Esophagus mucosa (tissue), 1 donor: ENCODE measurements at places on chromosomes 1 and 21. TPM values are rescaled to one million over a fixed set of nuclear protein-coding genes. Genes with fewer than 3 reads are reported as not detected.

GRCh38 chr1:154777154-154777553 lies 92.9 kb downstream of the KCNN3 start:
- ATAC-seq = no peak

FTCD gene
- total RNA-seq = 0.36 TPM

DNA sequence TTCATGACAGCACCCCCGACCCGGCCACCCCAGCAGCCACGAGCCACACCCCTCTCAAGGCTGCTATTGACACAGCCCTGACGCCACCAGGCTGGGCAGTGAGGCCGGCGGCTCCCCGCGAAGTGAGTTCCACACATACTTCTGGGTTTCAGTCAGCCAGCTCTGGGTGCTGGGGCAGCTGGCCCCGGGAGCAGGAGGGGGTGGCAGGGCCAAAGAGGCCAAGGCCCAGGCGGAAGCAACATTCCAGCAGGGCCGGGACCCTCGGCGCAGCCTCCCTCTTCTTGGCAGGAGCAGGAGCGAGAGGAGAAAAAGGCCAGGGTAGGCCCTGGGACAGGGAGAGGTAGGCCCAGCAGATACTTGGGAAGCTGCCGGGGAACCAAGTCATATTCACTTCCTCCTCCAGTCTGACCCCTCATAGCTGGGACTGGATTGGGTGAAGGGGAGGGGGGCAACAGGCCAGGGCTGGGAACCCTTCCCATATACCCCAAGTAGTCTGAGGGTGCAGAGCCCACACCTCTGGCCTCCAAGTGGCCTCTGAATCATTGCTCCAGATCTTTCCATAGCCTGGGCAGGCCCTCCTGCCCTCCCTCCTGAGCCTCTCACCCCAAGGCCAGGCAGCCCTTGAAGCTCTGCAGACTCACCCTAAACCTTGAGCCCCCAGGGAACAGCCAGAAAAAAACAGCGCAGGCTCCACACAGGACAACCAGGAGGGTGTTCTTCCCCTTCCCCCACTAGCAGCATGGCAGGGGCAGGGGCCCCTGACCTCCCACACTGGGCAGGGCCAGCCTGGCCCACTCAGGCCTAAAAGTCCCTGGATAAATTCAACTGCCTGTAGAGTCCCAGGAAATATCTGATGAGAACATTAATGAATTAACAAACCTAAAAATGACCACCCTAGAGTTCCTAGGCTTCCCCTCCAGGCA lies 5.7 kb downstream of the HSPG2 start:
- no peak for ATAC-seq

DNA sequence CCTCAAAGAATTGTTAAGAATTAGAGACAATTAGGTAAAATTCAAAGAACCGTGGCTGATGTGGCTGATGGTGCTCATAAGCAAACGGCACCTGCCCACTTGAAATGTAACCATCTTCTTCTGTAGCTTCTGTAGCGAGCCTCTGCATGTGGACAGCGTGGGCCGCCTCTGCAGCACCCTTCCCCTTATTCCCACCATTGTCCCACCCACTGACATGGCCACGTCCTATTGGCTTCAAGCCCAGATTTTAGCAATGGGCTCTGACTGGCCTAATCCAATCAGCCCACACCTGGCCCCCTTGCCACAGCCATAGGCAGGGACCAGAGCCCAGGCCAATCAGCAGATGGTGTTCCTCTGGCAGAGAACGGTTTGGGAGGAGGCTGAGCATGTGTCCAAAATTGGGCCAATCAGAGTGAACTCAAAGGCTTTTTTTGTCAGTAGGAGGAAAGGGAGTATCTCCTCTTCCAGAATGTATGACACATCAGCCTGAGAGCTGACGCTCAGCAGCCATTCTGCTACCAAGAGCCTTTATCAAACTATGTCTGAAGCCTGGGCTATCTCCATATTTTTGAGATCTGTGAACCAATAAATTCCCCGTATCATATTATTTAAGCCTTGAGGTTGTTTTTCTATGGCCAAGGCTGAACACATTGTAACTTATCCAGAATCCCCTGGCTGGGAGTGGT lies 518.5 kb downstream of the SMYD3 start:
- ATAC-seq = no peak

- ATAC-seq = no peak
Measured at GRCh38 chr1:159917533-159918351, 7.6 kb downstream of the TAGLN2 start.

DNA sequence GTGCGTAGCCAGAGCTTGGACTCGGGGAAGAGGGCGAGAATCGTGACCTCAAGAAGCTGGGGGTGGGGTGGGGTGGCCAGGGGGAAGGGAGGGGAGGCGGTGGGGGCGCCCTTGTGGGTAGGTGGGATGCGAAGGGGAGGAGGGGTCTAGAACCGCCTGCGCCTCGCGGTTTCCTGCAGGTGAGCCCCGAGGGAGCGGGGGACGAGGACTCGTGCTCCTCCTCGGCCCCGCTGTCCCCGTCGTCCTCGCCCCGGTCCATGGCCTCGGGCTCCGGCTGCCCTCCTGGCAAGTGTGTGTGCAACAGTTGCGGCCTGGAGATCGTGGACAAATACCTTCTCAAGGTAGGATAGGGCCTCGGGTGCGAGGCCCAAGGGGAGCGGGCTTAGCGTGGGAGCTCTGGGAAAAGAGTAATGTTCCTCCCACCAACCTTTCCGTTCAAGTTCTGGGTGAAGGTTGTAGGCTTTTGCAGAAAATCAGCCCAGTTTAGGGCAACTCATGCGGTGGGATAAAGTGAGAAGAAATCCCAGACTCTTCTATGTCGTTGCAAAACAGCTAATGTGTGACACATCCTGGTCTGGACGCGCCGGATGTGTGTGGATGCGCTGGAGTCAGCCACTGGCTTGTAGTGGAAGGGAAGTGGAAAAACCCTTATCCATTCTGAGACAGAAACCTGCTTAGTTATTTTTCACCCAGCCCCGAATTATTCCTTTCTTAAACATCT lies 2.9 kb downstream of the LHX8 start:
- no peak for ATAC-seq

GRCh38 chr1:89556726-89557444 lies 32.3 kb downstream of the LRRC8B start:
- ATAC-seq = peak; percentile 56

DNA sequence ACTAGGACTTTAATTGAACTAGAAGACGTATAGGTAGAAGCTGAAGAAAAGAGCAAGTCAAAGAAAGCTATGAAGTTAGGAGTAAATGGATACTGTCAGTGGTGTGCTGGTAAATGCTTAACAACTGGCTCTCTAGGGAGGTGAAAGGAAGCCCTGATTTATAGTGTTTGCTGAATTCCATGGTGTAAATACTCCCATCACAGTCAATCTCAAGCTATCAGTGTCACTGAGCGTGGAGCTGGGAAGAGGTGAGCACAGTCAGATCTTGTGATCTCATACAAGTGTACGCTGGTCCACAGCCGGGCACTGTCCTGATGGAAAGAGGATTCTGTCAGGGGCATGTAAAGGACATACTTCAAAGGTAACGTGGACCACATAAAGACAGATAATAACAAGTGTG lies 28.3 kb downstream of the ELAPOR1 start:
- ATAC-seq = no peak

GRCh38 chr1:107183011-107183410 lies 42.2 kb downstream of the NTNG1 start:
- no peak for ATAC-seq

ANGPTL3 gene
- not detected for total RNA-seq

GRCh38 chr1:160810486-160810885 lies 14.5 kb downstream of the LY9 start:
- no peak for ATAC-seq

DNA sequence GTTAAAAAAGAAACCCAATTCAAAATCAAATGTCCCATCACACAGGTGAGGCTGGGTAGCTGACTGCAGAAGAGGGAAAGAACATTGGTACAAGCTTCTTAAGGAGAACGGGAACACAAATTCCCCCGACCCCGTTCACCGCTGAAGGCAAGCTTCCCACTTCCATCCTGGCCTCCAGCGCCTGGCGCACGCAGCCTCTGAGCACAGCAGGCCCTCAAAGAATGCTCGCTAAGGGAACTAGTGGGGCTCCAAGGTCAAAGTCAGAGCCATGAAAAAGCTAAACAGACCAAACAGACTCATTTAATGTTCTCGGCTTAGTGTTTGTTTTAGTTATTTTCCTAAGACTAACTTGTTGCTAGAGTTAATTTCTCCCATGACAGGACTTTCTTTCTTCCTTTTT lies 63.7 kb downstream of the SIM2 start:
- no peak for ATAC-seq

DNA sequence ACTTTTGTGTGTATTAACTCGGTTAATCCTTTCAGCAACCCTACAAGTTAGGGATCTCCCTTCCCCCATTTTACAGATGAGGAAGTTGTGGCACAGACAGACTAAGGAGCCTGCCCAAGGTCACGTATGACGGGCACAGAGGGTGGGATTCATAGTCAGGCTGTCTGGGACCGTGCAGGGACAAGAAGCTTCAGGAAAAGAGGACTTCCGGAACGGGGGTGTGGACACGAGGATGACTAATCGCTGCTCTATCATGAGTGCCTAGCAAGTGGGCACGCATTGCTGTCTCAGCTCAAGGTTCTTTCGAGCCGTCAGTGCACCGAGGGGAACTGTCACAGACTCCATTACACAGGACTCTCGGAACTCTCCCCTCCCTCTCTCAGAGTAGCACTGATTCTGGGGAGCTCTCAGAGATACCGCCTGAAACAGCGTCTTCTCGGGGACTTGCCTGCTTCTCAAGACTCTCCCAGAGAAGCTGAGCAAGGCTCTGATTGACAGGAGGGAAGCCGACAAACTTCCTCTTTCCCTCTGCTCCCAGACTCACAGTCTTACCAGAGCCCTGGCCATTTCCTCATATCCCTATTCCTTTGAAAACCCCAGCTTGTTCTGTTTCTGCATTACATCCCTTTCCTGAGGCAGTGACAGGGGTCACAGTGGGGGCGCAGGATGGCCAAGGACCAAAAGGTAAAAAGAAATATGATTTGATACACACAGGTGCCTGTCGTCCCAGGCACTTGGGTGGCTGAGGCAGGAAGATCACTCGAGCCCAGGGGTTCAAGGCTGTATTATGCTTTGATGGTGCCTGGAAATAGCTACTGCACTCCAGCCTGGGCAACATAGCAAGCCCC lies 14.4 kb downstream of the FHAD1 start:
- peak; percentile 68 for ATAC-seq

FAM72C gene
- total RNA-seq = 2.8 TPM

DNA sequence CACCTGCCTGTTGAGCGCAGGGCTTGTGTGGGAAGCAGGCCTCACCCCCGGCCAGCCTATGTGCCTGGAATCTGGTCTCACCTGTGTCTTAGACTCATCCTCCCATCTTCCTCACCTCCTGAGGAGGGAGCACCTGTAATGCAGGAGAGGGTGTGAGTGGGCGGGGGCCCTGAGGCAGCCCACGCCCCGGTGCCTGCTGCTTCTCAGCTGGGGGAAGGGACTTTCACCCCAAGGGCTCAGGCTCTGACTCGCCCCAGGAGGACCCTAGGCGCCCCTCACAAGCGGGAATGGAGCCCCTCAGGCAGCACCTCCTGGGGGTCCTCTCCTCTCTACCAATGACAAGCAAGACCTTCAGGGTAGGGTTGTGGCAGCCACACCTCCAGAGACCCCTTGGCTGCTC lies 6.7 kb upstream of the ZNF670 start:
- peak; percentile 32 for ATAC-seq

MROH7 gene
- total RNA-seq = 0.68 TPM

SIPA1L2 gene
- total RNA-seq = 36.9 TPM

SPOCD1 gene
- total RNA-seq = 0.68 TPM

PRRX1 gene
- 2.9 TPM for total RNA-seq

DNA sequence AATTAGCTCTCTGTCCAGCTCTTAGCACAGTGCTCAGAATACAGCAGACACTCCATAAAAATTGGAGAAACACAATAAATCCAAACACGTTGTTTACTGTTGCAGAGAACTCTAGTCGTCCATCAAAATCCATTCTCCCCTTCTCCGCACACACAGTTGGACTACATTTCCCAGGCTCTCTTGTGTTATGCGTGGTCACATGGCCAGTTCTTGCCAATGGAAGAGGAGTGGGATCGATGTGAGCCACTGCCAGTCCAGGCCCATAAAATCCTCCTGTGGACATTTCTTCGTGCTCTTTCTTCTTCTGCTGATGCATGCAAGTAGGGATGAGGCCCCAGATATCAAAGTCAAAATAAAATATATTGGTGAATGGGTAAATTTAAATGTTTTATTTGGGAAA lies 114.3 kb upstream of the FMN2 start:
- no peak for ATAC-seq
